ENCODE measurements at places on chromosomes 12 and 14.
A peak's percentile ranks its signal among the peaks of the same experiment; 100 is the strongest.

DNA sequence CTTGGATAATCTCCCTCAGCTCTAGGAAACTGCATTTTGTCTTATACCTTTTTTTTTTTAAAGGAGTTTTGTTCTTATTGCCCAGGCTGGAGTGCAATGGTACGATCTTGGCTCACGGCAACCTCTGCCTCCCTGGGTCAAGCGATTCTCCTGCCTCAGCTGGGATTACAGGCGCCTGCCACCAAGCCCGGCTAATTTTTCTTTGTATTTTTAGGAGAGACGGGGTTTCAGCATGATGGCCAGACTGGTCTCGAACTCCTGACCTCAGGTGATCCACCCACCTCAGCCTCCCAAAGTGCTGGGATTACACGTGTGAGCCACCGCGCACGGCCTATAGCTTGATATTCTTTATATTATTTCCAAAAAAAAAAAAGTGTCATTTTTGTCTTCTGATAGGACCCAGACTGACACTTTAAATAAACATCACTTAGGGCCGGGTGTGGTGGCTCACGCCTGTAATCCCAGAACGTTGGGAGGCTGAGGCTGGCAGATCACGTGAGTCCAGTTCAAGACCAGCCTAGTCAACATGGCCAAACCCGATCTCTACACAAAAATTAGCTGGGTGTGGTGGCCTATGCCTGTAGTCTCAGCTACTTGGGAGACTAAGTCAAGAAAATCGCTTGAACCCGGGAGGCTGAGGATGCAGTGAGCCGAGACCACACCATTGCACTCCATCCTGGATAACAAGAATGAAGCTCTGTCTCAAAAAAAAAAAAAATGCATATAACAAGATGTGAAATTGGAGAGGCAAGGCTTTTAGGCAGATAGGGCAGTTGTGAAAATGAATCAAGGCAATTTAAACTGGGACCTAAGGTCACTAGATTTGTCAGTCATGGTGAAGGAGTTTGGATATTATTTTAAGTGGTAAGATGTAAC, 18.4 kb downstream of the SLC2A3 start:
- DNase-seq: no peak

DNA sequence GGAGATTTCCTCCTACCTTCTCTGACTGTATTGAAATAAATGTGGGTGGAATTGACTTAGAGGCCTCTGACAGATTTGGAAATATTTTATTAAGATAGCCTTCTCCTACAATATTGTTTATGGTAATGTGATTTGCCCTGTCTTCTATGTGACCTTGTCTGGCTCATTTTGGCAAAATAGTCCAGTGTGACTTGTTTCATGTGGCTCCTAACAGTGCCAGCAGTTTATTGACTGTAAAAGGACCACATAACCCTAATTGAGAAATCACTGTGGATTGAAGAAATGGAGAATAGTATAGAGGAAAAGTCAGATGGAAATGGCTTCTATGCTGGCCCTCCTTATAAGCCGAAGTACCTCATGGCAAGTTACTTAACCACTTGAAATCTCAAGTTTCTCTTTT, 170.9 kb upstream of the PTPRQ start:
- DNase-seq: no peak

GRCh38 chr12:49827051-49827400, 1.2 kb downstream of the NCKAP5L start:
- DNase-seq: no peak

GRCh38 chr12:1680804-1681492, 9.9 kb upstream of the ADIPOR2 start:
- DNase-seq: no peak

DNA sequence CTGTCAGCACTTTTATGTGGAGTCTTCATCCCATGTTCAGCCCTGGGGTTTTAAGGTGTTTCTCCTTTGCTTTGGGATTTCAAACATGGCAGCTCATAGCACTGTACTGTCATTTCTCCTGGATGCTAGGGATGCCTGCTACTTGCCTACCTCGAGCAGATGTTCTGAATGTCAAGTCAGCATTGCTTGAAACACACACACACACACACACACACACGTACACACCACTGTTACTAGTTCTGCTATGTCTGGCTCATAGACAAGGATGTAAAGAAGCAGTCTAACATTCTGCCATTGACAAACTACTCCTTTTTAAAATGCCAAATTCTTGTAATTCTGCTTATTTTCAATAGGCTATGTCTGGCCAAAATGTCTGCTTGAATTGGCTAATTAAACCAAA, 72.7 kb downstream of the SAMD4A start:
- DNase-seq: no peak

DNA sequence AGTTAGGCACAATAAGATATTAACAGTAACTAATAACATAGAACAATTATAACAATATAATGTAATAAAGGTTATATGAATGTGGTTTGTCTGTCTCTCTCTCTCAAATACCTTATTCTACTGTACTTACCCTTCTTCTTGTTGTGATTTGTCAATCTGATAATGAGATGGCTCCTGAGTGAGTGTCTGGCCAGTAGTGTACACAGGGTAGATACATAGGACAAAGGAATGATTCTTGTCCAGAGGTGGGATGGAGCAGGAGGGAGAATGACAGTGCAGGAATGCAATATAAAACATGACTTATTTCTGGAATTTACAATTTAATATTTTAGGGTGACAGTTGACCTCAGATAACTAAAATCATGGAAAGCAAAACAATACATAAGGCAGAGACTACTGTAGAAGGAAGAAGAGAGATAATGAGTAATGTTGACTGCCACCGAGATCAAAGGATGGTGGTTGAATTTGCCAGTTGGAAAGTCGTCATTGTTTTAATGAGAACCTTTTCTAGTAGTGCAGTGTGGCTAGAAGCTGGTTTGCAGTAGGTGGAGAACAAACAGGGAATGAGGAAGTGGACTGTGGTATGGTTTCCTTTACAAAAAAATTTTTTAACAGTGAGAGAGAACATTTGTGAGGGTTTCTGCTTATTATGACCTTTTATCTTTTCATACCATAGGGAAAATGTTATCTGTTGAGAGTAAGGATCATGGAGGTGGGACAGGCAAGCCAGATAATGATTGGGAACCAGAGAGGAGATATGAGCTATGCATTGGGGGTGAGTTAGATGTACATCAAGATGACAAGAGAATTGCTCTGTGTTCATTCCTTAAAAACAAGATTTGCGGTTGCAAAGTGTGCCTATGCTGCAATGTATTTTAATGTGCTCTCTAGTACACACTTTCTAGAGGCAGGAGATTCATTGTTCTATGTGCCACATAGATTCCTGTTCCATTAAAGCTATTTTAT, 458.3 kb downstream of the BTG1 start:
- DNase-seq: no peak

GRCh38 chr14:59199614-59200013, 11.1 kb downstream of the DAAM1 start:
- no peak for DNase-seq

DNA sequence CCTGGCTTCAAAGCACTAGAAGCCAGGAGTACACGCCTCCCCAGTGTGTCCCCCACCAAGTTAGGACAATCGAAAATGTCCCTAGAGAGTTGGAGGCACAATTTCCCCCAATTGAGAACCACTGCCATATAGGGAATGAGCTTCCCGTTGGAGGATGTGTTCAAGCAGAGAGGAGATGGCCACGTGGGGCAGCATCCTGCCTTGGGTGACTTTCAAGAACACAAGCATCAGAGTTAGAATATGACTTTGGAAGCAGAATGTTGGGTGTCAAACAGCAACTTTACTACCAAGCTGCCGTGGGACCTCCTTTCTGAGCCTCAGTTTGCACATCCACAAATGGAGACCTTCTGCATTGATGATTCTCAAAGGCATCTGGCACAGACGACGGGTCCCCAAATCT, 56.5 kb downstream of the RFLNA start:
- no peak for DNase-seq

DNA sequence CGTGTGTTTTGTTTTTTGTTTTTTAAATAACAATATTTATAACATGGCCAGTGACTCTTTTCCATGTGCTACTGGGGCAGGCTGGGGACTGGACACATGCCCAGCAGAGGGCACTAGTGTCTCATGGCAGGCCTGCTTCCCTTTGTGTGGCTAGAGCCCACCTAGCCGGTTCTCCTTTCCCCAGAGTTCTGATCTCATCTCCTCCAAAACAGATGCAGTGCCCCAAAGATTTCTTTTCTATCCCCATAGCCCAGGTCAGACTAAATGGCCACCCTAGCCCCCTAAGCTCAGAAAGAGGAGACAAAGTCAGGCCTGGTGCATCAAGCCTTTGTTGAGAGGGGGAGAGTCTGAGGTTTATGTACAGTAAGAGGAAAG, 21.2 kb downstream of the PRPF40B start:
- peak; percentile 85 for DNase-seq

- no peak for DNase-seq
Measured at GRCh38 chr12:129973236-129973961, 69.6 kb upstream of the TMEM132D start.

DNA sequence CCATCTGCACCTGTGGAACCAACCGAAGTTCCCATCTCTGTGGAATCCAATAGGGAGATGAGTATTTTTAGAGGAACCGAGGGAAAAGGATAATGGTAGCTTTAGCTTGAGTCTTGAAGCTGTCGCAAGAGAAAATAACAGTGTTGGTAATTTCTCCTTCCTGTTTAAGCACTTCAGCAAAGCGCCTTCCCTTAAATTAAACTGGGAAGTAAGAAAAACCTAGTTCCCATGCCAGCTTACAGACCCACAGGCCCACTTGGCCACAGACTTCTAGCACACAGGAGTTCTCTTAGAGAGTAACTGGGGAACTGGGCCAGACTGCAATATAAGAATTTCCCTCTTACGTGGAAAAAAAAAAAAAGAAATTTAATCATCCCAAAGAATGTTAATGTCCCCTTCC, 223.8 kb downstream of the EFCAB11 start:
- no peak for DNase-seq

DNA sequence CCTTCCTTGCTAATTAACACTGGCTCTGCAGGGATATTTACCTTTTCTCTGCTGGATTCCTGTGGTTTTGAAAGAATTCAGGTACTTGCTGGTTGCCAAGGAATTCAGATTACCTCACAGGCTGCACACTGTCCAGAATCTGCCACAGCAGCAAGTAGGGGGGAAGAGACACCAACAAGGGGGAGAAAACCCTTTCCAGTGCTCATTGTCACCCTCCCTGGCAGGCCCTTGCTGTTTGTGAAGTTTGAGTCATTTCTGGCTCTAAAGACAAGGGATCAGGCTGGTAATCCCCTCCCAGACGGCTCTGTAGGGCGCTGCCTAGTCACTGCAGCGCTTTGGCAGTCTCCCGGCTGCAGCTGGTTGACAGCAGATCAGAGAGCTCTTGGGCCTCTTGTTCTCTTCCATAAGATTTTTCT, 50.8 kb downstream of the TTLL5 start:
- no peak for DNase-seq

DNA sequence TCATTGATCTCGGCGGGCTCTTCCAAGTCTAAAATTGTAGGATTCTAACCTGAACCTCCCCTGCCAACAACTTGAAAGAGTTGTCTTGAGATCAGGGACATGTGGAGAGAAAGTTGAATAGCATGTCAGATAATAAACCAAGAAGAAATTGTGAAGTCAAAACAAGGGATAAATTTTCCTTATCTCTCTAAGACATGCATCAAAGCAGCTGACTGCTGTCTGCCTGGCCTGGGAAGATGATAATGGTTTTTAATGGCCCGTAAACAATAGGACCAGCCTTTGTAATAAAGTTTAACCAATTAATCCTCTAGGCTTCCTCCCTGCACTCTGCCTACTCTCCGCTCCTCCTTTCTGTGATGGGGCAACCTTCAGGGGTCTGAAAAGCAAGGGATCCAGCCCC, 67.9 kb downstream of the DPF3 start:
- no peak for DNase-seq

DNA sequence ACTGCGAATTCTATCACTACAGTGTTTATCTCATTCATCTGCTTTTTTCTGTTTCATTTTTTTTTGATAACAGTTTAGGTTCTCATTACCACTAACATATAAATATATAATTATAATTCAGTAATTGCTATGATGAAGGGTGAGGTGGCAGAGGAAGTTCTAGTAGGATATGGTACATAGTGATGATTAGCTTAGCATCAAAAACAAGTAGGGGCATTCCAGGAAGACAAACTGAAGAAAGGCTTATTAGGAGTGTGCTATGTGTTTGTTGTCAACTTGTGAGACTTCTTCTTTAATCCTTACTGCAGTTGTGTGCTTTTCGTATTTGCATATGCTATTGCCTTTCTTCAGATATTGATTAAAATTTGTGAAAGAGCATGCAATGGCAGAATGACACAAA, 20.6 kb downstream of the FUT8 start:
- DNase-seq: no peak

- no peak for DNase-seq
Measured at GRCh38 chr12:42585154-42585840, 4.2 kb downstream of the PRICKLE1 start.

Data from effector memory CD8-positive, alpha-beta T cell (primary cell).